Panc1 (cell line): ENCODE measurements at places on chromosomes 5 and 9. TPM values are rescaled to one million over a fixed set of nuclear protein-coding genes. Genes with fewer than 3 reads are reported as not detected.

The AQP7 gene
- 0.26 TPM for total RNA-seq

The FBXL7 gene
- not detected for total RNA-seq

The ZNF366 gene
- total RNA-seq = not detected

The RECK gene
- total RNA-seq = 13.2 TPM

The KLF4 gene
- total RNA-seq = 5.2 TPM

The SLC36A3 gene
- not detected for total RNA-seq
